ENCODE measurements at places on chromosomes 5 and 9.

- no peak for DNase-seq
Measured at GRCh38 chr9:128431207-128431606, 10.6 kb downstream of the CERCAM start.

DNA sequence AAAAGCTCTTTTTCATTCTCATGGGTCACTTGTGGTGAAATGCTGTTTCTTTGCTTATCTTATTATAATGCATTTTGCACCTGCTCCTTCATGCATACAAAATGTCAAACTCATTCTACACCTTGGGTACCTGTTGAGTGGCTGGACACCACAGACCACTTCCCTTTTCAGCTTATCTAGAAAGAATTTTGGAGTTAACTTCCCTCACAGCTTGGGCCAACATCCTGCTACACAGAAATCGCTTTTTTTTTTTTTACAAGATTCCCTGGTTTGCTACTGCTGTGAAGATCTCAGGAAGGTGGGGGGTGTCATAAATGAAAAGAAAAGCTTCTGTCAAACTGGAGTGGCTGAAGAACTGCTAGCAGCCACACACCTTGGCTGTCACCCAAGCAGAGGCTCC, 2.6 kb downstream of the REXO4 start:
- no peak for DNase-seq

DNA sequence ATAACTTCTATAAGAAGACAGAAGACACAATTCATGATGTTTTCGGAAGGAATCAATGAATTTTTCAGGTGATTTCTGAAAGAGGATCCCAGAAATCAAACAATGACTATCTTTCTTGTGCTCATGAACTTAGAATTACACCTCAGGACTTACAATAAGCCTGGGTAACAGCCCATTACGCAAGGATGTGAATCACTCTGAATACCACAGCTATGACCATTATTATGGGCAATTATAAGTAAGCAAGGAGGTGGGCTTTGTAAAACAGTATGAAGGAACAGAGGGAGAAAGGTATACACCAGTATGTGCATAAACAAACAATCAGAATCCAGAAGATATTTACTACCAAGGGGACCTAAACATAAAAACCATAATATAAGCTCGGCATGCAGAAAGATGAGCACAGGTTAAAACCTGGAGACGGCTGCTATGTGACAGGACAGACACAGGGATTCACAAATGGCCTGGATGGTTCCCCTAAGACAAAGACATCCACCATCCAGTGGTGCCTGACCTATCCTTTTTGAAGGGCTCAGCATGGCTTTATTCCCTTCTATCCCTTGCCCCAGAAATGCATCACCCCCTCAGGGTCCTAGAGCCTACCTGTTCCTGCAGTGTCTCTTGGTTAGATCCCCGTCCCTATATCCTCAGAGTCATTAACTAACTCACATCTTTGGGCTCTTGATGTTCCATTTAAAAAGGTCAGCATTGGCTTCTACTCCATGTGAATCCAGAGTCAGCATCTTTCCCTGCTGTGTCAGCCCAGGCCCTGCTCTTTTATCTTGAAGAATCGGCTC, 21.8 kb upstream of the PPP2CA start:
- no peak for DNase-seq

- DNase-seq: peak; percentile 97
Measured at GRCh38 chr5:143355710-143356109, 47.8 kb downstream of the NR3C1 start.

GRCh38 chr5:57754616-57755015, 272.0 kb upstream of the ACTBL2 start:
- DNase-seq: no peak

DNA sequence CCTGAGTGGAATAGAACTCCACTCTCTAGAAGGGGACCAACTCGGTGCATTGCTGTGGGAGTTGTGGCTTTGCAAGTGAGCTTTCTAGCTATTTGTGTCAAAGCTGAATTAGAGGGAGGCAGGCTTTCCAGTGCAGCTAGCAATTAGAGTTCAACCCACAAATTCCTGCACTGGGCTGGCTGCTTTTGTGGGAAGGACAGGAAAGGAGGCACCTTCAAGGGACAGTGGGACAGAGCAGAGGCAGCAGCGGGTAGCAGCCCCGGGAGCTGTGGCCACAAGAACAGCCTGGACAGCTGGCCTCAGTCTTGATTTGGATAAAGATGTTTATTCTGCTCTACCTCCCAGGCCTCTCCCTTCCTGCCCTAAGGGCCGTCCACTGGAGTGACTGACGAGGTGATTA, 83.7 kb upstream of the SLIT3 start:
- no peak for DNase-seq

DNA sequence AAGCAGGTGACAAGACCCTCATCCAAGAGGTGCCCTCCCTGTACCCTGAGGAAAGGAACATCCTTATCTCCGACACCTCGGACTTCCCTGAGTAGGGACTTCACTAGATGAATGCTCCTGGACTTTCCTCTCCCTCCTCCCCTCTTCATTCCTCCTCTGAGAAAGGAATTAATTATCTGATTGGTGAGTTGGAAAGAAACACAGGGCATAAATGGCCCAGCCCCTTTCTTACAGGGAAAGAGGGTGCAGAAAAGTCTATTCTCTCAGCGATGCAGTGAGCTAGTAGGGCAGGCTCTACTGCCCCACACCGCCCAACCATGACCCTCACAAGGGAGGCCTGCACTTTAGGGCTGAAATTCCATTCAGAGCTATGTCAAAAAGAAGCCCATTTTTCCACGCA, 87.5 kb downstream of the TTC39B start:
- no peak for DNase-seq

DNA sequence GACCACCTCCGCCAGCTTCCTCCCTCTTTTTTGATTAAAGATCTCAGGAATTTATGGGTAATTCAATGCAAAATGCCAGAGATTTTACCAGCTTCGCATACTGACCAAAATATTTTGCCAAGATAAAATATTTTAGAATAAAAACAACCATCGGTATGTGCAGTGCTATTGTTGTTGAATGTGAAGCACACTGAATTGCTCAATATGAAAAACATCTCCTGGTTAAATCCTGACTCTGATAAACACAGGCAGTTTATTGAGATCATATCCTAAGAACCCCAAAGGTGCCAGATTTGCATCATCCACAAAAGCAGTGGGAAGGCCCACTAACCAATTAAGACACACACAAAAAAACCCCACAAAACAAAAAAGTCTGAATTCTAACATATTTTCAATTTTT, 202.4 kb downstream of the GLIS3 start:
- no peak for DNase-seq

DNA sequence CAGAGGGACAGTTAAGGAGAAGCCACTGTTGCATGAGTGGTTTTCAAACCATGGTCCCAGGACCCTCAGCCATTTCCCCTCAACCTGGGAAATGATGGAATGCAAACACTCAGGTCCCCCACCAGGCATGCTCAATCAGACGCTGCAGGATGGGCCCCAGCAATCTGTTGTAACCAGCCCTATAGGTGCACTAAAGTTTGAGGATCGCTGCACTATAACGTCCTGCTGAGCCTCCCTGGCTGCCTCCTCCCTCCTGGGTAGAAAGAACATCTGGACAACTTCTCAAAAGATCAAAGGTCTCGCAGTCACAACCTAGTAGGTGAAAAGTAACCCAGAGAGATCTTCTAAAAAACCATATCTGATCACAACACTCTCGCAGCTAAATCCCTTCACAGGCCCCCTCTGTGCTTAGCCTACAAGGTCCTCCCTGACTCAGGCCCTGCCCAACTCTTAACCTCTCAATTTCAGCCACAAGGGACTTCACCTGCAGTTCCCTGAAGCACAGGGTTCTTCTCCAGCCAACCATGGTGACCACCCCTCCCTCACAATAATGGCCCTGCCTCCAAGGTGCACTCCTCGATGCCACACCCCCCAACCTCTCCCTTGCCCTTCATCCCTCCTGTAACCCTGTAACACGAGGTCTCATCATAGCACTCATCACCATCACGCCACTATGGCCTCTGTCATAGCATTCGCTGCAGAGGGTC, 3.5 kb downstream of the SHB start:
- DNase-seq: no peak

GRCh38 chr9:89311346-89312221, 589 bp downstream of the CKS2 start:
- DNase-seq: peak; percentile 29

DNA sequence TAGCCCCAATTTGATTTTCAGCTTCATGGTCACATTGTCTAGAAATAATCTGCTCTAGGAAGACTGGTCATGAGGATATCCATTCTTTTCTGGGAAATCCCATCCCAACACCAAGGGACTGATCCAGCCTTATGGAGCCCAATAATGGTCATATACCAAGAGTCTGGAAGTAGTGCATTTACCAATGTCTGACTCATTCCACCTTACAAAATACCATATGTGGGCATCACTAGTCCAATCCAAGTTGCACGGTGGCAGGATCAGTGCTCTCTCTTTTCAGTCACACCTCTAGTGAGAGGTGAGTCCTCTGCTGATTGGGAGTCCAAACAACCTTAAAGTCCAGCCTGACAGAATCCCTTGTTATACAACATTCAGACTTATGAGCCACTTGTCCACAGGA, 73.7 kb downstream of the FEM1C start:
- DNase-seq: no peak

- DNase-seq: no peak
Measured at GRCh38 chr5:19018822-19019221, 969.2 kb downstream of the CDH18 start.

GRCh38 chr9:75455444-75455921, 367.2 kb downstream of the OSTF1 start:
- DNase-seq: no peak

DNA sequence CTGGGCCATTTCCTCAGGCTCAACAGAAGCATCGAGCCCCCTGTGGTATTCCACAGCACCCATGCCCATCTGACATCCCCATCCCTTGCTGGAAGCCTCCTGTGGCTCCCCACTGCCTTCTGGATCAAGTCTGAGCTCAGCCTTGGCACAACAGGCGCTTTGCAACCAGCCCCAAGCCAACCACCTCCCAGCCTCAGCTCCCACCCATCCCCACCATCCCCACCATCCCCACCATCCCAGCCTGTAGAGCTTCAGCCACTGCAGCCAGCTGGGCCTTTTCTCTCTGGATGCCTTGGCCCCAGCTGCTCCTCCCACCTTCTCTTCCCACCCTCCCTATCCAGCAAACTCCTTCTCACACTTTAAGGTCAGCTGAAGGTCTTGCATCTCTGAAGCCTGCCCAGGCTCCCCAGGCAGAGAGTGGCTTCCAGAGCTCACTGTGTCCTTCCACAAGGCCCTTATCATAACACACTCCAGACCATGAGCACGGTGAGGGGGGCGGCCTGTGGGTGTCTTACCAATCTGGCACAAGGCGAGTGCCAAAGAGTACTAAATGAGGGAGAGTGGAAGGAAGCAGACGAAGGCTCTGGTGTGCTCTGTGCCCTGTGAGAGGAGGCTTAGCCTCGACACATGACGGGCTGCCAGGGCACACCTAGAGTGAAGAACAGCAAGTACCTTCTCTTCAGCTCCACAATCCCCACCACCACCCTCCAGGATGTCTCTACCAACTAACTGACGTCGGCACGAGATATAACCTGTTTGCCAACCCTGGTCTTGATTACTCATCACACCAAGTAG, 6.5 kb downstream of the HIGD2A start:
- DNase-seq: peak; percentile 83

DNA sequence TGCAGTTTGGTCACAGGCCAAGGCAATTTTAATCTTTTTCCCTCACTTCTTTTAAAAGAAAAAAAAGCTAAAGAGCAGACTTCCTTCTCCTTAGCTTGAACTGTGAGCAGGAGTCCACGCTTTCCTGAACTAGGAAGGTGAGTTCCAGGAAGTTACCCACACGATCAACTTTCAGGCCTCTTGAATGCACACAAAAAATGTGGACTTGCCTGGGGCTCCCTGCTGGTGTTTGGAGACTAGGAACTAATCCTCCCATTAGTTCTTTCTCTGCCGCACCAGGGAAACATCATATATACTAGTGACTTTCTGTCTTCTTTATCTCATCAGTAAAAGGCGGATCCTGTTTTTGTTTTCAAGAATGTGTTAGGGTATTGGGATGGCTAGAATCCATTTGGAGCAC, 240.0 kb downstream of the GOLPH3 start:
- DNase-seq: peak; percentile 24

- no peak for DNase-seq
Measured at GRCh38 chr9:99118782-99119466, 14.0 kb downstream of the TGFBR1 start.

- no peak for DNase-seq
Measured at GRCh38 chr9:35711501-35712428, 20.2 kb downstream of the TLN1 start.

DNA sequence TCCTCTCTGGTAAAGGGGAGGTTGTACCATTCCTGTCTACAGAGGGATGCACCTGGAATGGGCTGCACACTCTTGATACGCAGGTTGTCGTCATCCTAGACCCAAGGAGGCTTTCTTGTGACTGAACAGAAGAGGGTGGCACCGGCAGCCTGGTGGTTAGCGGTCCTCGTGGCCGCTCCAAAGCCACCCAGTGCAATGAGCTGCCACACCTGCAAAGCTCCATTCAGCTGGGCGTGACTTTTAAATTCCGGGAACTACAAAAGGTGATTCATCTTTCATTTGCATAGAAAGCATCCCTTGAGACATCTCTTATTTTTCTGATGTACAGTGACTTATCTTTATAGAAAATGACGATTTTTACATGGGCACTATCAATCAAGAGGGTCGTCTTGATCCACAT, 286.1 kb upstream of the IRX1 start:
- no peak for DNase-seq

DNA sequence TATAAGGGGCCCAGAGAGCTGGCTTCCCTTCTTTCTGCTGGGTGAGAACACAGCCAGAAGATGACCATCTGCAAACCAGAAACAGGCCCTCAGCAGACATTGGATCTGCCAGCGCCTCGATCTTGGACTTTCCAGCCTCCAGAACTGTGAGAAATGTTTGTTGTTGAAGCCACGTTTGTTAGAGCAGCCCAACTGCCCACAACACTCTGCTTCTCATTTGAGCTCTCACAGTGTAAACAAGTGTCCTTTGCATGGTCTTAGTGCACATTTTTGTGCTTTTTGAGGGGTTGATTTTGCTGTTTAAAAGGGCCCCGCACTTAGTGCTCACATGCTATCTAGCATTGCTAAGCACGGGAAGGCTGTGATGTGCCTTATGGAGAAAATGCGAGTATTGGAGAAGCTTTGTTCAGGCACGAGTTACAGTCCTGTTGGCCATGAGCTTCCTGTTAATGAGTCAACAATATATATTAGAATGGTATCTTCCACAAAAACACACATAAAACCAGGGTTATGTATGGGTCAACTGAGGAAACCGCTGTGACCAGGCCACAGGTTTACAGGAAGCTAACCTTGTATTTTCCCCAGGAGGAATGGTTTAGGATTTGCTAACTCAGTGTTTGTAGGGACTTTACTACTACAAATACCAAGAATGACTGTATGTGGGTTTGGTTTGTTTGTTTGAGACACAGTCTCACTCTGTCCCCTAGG, 11.9 kb downstream of the CMBL start:
- DNase-seq: no peak

DNA sequence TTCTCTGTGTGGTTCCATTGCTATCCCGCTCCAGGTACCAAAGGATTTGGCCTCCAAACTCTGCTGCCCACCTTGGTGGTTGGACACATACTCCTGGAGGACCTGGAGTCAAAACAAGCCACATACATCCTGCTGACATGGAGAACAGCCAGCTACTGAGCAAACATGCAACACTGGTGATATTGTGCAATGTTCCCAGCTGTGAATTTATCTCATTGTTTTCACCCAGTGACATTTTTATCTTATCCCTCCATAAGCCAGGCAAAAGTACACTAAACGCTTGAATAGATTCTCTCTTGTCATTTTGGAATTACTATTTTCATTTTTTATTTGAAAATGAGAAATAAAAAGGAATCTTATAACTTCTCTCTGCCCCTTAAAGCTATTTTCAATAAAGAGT, 11.1 kb upstream of the CTSL start:
- DNase-seq: peak; percentile 94

All from lung (tissue), 17 donors.